ENCODE measurements at places on chromosomes 4 and X. TPM values are rescaled to one million over a fixed set of nuclear protein-coding genes. Genes with fewer than 3 reads are reported as not detected.

DNA sequence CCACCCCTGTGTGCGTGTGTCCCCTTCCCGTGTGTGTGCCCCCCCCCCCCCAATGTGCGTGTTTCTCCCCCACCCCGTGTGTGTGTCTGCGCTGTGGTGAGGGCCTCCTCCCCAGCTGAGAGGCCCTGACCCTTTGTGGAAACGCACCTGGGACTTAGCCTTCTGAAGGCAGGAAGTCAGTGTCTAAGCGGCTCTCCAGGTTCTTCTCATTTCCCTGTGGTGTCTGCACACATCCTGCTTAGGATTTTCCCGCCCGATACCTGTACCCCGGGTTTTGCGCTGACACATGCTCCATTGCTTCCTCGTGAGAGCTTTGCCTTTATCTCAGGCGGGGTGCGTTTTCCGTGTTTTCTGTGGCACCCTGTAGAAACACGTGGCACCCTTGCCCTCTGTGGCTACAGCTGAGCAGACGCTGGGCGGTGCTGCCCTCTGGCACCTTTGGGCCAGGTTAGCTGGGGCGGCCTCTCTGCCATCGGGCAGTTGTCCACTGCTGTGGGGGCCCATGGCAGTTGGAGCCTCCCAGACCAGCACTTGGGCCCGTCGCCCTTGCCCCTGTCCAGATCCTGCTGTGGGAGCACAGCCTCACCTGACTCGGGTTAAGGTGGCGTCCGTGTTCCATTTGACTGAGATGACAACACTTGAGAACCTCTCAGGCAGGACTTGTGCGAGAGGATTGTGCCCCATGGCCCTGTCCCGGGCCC, 26.3 kb downstream of the MAEA start:
- no peak overlapping the region for H3K27ac ChIP-seq
- peaks cover 3% of the 10 kb centered on the region for H3K36me3 ChIP-seq
- H3K4me3 ChIP-seq = no peak overlapping the region
- peaks cover 7% of the 10 kb centered on the region for H3K4me1 ChIP-seq

DNA sequence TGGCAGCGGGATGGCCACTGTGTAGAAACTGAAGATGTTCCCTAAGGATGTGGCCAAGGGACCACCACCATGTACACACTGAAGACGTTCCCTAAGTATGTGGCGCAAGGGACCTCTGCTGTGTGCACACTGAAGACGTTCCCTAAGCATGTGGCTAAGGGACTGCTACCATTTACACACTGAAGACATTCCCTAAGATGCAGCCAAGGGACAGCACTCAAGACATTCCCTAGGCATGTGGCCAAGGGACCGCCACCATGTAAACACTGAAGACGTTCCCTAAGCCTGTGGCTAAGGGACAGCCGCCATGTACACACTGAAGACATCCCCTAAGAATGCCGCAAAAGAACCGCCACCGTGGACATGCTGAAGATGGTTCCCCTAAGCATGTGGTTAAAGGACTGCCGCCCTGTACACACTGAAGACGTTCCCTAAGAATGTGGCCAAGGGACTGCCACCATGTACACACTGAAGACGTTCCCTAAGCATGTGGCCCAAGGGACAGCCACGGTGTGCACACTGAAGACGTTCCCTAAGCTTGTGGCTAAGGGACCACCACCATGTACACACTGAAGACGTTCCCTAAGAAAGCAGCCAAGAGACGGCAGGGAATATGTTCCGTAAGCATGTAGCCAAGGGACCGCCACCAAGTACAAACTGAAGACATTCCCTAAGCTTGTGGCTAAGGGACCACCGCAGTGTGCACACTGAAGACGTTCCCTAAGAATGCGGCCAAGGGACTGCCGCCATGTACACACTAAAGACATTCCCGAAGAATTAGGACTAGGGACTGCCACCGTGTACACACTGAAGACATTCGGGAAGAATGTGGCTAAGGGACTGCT, 43.3 kb downstream of the DHRSX start:
- no peak for DNase-seq
- no peaks in the 10 kb centered on the region for H3K27me3 ChIP-seq
- H3K27ac ChIP-seq = no peak overlapping the region
- H3K36me3 ChIP-seq = no peaks in the 10 kb centered on the region
- H3K4me1 ChIP-seq = no peaks in the 10 kb centered on the region
- H3K4me3 ChIP-seq = no peak overlapping the region

DNA sequence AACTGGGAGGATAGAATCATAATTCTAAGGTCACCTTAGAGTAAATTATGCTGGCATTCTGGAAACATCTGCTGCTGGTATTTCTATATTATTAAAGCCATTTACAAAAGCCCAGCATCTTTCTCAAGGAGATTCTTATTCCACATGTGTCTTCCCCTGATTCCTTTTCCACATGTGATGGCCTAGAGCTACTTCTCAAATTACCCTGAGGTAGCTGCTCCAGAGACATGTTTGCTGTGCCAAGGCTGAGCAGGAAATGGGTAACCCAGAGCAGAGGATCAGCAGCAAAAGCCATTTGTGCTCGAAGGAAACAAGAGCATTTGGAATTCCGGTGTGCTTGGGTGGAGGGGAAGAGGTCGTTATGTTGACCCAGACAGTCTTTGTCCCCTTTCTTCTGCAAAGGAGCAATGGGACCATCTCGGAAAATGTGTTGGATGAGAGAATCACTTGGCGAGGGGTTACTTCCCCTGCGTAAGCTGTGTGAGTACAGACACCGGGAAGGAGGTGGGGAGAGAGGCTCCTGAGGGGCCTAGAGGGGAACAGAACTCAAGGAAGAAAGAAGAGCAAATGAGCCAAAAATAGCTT, 24.6 kb downstream of the TSC22D3 start:
- H3K36me3 ChIP-seq = no peaks in the 10 kb centered on the region
- H3K4me3 ChIP-seq = no peak overlapping the region
- H3K27me3 ChIP-seq = no peaks in the 10 kb centered on the region
- peaks cover 26% of the 10 kb centered on the region for H3K4me1 ChIP-seq
- DNase-seq = no peak

GRCh38 chr4:40434126-40434687, 99.1 kb downstream of the CHRNA9 start:
- no peak overlapping the region for H3K27ac ChIP-seq
- H3K4me1 ChIP-seq = no peaks in the 10 kb centered on the region
- no peak for DNase-seq
- no peak overlapping the region for H3K4me3 ChIP-seq
- no peaks in the 10 kb centered on the region for H3K36me3 ChIP-seq

GRCh38 chr4:18247189-18247588, 225.6 kb upstream of the LCORL start:
- H3K4me3 ChIP-seq = no peak overlapping the region
- H3K36me3 ChIP-seq = no peaks in the 10 kb centered on the region
- H3K27ac ChIP-seq = no peak overlapping the region
- H3K27me3 ChIP-seq = no peaks in the 10 kb centered on the region

GRCh38 chrX:13009273-13009672, 34.4 kb downstream of the TMSB4X start:
- H3K4me1 ChIP-seq = peaks cover 4% of the 10 kb centered on the region
- no peak overlapping the region for H3K27ac ChIP-seq
- no peak for DNase-seq
- H3K36me3 ChIP-seq = no peaks in the 10 kb centered on the region

DNA sequence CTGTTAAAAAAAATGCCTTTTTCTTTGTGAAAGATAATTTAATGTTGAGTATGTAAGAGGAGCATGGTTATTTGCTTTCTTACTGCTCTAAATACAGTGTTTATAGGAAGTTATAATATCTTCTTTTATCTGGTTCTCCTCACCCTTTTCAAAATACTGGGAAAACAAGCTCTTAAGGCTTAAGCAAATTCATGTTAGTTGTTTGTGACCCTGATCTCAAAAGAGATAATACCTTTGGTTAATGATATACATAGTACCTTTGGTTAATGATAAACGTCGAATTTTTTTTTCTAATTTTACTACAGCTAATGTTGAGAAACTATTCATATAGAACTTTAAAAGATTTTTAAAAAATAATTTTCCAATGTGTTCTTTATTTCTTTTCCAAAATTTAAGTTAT, 180.1 kb downstream of the RAPGEF2 start:
- H3K27me3 ChIP-seq = no peaks in the 10 kb centered on the region
- H3K36me3 ChIP-seq = no peaks in the 10 kb centered on the region
- H3K4me1 ChIP-seq = no peaks in the 10 kb centered on the region
- no peak overlapping the region for H3K4me3 ChIP-seq
- DNase-seq = no peak

- H3K36me3 ChIP-seq = no peaks in the 10 kb centered on the region
- H3K4me3 ChIP-seq = no peak overlapping the region
- no peak for DNase-seq
- no peak overlapping the region for H3K27ac ChIP-seq
- no peaks in the 10 kb centered on the region for H3K27me3 ChIP-seq
- H3K4me1 ChIP-seq = peaks cover 4% of the 10 kb centered on the region
These were observed 6.3 kb downstream of the C1QTNF7 start for GRCh38 chr4:15434091-15434490.

- H3K27ac ChIP-seq = no peak overlapping the region
- no peak overlapping the region for H3K4me3 ChIP-seq
- H3K36me3 ChIP-seq = no peaks in the 10 kb centered on the region
- no peak for DNase-seq
- H3K27me3 ChIP-seq = no peaks in the 10 kb centered on the region
- no peaks in the 10 kb centered on the region for H3K4me1 ChIP-seq
These were observed 765.4 kb upstream of the PCDH10 start for GRCh38 chr4:132383571-132384199.

DNA sequence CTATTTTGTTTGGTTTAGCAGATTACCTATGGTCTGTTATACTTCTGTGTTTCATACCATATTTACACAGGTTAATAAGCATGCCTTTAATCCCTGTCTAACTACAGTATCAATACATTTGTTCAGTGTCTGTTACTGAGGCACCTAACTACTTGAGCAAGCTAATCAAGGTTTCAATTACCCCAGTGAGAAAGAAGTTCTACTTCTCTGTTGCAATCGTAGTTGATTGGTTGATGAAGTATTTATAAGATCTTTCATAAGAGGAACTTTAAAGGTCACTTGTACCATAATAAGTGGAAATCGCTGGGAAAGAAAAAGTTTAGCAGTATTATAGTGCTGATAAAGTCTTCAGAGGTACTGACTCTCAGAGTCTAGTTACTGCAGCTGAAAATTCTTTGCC, 490.6 kb downstream of the RPA4 start:
- no peak overlapping the region for H3K4me3 ChIP-seq
- no peak for DNase-seq
- H3K36me3 ChIP-seq = no peaks in the 10 kb centered on the region
- no peak overlapping the region for H3K27ac ChIP-seq

DNA sequence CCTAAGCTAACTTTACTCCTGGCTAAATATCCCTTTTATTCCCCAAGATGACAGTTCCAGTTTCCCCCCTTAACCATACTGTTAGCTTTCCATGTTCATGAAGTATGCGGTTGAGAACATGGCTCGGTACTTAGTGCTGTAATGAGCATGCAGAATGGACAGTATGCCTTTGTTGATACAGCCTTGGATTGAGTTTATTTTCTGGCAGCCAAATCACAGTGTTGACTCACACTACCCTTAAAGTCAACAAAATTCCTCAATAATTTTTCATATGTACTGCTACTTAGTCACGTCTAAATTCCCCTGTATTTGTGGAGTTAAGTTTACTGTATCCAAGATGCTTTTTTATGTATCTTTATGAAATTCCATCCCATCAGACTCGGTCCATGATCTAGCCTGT, 1.4 kb upstream of the VEGFC start:
- H3K4me1 ChIP-seq = peaks cover 3% of the 10 kb centered on the region
- no peaks in the 10 kb centered on the region for H3K27me3 ChIP-seq
- DNase-seq = no peak
- H3K4me3 ChIP-seq = no peak overlapping the region
- H3K36me3 ChIP-seq = no peaks in the 10 kb centered on the region
- H3K27ac ChIP-seq = no peak overlapping the region

- no peak overlapping the region for H3K27ac ChIP-seq
- no peak for DNase-seq
- H3K36me3 ChIP-seq = no peaks in the 10 kb centered on the region
- no peaks in the 10 kb centered on the region for H3K27me3 ChIP-seq
- H3K4me3 ChIP-seq = no peak overlapping the region
These were observed 9.4 kb upstream of the HERC5 start for GRCh38 chr4:88447371-88448095.

DNA sequence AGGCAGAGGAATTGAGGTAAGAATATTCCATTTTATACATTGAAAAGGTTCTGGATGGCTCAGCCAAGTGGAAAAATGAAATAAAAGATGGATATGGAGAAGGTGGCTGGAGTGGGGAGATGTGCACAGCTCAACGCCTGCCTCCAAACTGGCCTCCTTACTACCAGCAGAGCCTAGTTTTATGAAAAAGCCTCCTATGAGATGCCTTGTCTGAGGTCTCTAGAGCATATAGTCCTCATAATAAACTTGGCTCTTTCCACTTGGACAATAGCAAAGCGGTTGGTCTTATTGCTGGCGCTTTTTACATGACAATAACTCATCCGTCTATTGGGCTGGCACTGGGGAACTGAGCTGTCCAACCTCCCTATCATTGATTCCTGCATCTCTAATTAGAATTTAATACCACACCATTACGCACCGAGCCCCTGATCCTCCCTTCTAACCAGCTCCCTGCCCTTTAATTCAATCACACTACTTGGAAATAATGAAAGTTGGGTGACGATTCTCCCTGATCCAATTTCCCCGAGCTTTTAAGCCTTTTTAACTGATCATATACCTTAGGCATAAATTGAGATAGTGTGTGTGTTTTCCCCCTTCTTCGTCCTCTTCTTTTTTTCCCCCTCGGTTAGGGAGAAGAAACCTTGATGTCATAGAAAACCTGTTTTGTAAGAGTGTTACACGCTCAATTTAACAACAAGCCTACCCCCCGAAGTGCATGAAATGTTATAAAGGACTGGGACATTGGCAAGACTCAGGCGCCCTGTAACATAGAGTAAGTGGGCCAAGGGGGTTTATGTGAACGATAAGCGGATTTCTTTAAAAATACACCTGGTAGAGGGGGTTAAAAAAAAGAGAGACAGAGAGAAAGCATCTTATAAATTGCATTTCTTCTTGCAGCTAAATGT, at the start of gene PHOX2B:
PHOX2B (minus strand) TSS at position 155 of the 905 bp plus-strand sequence; CDS start at position 40, 115 bp downstream.
- DNase-seq = no peak
- H3K4me3 ChIP-seq = no peak within 1 kb of the TSS
- H3K27ac ChIP-seq = no peak within 1 kb of the TSS
- H3K4me1 ChIP-seq = no peaks in the 10 kb centered on the region
- H3K36me3 ChIP-seq = no peaks in the 10 kb centered on the region

GRCh38 chr4:10296730-10297129, 160.5 kb downstream of the ZNF518B start:
- no peaks in the 10 kb centered on the region for H3K36me3 ChIP-seq
- no peak overlapping the region for H3K4me3 ChIP-seq
- no peaks in the 10 kb centered on the region for H3K4me1 ChIP-seq
- no peak for DNase-seq
- H3K27ac ChIP-seq = no peak overlapping the region
- no peaks in the 10 kb centered on the region for H3K27me3 ChIP-seq

Gene GLRA3
- total RNA-seq = not detected

Gene PF4V1
- total RNA-seq = not detected

Gene PNMA5
- total RNA-seq = not detected

Gene COL4A5
- 57.3 TPM for total RNA-seq

Gene SUPT20HL1
- 0.10 TPM for total RNA-seq

Gene RHOXF1
- total RNA-seq = 2.6 TPM

Gene KDR
- total RNA-seq = 6.6 TPM

Data from ovary (tissue), 10 donors.